ENCODE measurements at places on chromosomes 2 and 18.

DNA sequence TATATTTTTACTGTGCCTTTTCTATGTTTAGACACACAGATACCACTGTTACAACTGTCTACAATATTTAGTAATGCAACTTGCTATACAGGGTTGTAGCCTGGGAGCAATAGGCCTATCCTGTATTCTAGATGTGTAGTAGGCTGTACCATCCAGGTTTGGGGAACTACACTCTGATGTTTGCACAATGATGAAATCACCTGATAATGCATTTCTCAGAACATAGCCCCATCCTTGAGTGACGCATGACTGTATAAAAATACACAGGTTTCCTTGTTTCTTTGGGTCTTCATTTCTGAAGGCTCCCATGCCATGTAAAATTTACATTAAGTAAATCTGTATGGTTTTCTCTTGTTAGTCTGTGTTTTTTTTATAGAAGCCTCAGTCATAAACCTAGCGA, 270.9 kb upstream of the SKOR2 start:
- DNase-seq: no peak

DNA sequence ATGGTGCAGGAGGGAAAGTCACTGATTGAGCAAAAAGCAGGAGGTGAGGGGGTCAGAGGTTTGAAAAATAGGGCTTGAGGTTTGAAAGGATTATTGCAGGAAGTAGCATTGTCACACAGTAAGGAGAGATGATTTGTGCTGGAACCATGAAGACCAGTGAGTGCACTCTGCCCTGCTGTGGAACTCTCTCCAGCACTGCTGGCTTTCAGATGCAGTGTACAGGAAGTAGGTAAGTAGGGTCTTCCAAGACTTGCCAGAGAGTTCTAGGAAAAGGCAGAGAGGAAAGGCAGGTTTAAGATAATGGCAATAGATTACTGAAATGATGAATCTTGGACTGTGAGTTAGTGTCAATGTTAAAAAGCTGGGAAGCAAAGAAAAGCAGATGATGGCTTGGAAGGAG, 11.2 kb downstream of the SP110 start:
- no peak for DNase-seq

DNA sequence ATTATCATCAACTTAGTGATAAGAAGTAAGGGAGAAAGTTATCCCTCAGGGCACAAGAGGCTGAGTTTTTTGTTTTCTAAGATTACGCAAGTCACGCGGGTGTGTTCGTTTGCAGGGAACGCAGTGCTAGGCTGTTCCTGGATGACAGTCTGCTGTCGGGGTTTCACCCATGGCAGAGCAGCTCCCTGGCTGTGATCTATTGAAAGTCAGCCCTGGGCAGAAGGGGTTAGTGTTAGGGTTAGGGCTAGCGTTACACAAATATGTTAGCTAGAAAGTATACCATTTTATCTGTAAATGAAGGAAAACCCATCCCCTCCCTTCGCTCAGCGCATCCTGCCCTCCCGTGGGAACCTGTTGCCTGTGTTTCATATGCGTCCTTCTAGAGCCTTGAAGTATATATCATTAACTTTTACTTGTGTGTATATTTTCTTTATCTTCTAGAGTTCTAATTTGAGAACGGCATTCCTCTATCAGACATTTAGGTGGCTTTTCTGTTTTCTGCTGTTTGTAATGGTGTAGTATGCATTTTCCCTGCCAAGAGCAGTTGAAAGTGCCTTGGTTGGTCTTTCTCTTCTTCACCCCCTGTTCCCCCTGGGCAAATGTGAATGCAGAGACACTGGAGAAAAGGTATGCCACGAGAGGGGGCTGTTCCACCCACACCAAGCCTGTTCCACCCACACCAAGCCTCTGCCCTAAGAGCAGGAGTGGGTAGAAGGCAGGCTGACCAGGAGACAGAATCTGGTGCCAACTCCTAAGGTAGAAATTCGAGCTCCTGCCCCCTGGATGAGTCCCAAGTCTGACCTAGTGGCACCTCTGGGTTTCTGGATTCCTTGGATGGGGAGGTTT, 47.0 kb downstream of the ARMC9 start:
- no peak for DNase-seq

DNA sequence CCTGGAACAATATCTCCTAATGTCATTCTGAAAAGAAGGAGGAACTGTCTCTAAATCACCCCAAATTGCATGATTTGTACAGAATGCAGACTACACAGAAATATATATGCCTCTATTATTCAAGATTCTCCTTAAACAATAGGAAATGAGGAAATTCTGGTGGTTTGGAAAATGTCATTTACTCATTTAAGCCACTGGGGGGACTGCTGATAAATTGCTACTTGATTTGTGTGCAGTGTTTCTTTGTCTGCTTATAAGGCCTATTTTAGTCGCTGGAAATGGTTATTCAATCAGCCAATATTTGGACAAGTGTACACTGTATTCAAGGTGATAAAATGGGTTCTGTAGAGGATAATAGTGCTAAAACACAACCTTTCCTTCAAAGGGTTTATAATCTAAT, 801.9 kb upstream of the CELF4 start:
- no peak for DNase-seq

DNA sequence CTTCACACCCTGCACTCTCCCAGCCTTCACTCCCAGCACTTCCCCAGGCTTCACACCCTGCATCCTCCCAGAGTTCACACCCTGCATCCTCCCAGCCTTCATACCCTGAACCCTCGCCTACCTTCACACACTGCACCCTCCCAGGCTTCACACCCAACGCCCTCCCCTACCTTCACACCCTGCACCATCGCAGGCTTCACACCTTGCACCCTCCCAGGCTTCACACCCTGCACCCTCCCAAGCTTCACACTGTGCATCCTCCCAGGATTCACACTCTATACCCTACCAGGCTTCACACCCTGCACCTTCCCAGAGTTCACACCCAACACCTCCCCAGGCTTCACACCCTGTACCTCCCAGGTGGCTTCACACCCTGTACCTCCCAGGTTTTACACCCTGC, 448.7 kb upstream of the MYT1L start:
- DNase-seq: no peak

DNA sequence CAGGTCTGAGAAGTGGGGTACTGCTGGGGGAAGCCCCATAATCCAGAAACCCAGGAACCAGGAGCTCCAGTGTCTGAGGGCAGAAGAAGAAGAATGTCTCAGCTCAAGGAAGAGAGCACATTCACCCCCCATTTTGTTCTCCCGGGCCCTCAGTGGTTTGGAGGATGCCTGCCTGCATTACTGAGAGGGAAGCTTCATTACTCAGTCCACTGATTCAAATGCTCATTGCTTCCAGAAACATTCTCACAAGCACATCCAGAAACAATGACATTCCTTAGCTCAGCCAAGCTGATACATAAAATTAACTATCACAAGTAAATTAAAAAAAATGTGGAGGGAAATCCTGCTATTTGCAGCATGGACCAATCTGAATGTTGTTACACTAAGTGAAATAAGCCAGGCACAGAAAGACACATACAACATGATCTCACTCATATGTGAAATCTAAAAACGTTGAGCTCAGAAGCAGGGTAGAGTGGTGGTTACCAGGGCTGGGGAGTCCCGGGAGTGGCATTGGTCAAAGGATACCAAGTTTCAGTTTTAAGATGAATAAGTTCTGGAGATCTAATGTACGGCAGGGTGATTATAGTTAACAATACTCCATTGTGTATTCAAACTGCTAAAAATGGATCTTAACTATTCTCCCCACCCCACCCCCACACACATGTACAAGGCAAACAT, 459.3 kb downstream of the GALR1 start:
- DNase-seq: no peak
